Glomerular endothelial cell (primary cell): ENCODE measurements at places on chromosomes 4 and X.

DNA sequence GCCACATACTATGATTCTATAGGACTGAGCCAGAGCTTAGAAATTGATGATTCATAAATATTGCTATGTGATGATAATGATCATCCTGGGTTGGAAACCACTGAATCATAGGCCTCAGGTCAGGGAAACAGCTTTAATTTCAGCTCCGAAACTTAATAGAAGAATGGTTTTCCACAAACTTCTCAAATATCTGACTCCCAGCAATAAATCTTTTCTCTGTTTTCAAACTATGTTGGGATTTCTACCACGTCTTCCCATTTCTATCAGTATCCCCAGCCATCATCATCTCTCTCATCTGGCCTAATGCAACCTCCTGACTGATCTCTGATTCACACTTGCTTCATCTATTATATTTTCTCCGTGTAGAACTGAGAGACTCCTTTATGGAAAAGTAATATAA, 521.8 kb upstream of the AGA start:
- DNase-seq = no peak

DNA sequence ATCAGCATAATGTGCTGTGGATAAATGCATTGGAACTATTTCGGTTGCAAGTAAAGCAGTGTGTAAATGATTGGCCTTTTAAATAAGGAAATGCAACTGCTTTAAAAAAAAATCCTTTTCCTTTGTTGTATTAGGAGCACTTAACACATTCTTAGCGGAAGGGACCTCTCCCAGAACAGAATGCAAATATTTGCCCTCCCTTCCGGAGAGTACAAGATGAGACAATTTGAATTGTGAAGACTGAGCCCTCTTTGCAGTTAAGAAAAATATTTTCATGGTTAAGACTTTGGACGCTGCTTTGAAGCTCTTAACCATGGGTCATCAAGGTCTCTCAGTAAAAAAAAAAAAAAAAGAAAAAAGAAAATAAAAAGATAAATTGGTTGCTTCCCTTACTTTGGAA, 9.5 kb upstream of the NOX1 start:
- DNase-seq = no peak

GRCh38 chr4:105978684-105979296, 83.5 kb downstream of the NPNT start:
- no peak for DNase-seq

- no peak for DNase-seq
These were observed 57.7 kb downstream of the UGT2B7 start for GRCh38 chr4:69154021-69154420.

- DNase-seq = no peak
These were observed 76.9 kb downstream of the CAMK2D start for GRCh38 chr4:113684534-113685091.

- DNase-seq = no peak
These were observed 547.8 kb upstream of the PCDH7 start for GRCh38 chr4:30172416-30172815.

- DNase-seq = no peak
These were observed 28.9 kb downstream of the CPEB2 start for GRCh38 chr4:15031197-15031596.

GRCh38 chr4:1202526-1203011, 30.2 kb upstream of the SPON2 start:
- no peak for DNase-seq

- no peak for DNase-seq
These were observed 41.4 kb upstream of the NDST4 start for GRCh38 chr4:115154826-115155225.

GRCh38 chr4:102723511-102723910, 37.3 kb downstream of the MANBA start:
- no peak for DNase-seq

- no peak for DNase-seq
These were observed 47.6 kb downstream of the SH3KBP1 start for GRCh38 chrX:19839770-19840254.

GRCh38 chr4:77652237-77652897, 46.7 kb downstream of the CXCL13 start:
- no peak for DNase-seq

- DNase-seq = no peak
These were observed 299.9 kb downstream of the PPP4R3C start for GRCh38 chrX:27163236-27163635.

- DNase-seq = no peak
These were observed 49.9 kb downstream of the ELF4 start for GRCh38 chrX:130060122-130061069.

DNA sequence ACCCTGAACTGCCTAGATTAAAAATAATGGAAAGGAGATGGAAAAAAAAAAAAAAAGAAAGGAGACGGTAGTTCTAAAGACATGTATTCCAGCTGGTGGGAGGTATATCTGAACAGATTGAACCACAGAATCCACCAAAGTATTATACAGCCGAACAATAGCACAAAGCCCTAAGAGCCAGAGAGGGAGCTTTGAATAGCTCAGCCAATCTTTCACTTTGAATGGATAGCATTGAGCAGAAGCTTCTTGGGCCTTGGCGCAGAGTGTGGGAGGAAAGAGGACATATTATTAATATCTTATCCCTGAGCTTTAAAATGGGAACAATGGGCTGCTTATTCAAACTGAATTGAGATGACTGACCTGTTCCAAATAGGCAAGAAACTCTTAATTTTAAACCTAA, 147.8 kb upstream of the PAQR3 start:
- no peak for DNase-seq
